ENCODE measurements at places on chromosomes 1 and 21.

DNA sequence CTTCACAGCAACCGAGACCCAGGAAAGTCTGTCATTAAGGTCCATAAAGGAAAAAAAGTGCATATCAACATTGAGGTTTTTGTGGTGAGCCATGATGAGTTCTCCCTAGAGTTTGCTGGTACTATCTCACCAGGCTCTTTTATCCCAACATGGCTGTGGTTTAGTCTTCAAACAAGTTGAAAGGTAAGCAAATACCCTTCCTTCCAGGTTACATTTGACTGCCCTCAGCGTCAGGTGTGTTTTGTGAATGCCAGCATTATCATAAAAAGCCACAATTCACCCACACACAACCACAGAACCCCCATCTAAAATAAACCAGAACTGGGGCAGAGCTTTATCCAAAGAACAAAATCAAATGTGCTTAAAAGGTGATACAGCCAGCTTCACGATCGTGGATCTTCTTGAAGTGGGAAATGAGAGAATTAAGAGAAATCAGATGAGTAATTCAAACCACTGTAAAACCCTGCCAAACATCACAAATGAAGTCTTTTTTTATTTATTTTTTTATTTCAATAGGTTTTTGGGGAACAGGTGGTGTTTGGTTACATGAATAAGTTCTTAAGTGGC lies 64.7 kb downstream of the SETD4 start:
- DNase-seq = no peak

DNA sequence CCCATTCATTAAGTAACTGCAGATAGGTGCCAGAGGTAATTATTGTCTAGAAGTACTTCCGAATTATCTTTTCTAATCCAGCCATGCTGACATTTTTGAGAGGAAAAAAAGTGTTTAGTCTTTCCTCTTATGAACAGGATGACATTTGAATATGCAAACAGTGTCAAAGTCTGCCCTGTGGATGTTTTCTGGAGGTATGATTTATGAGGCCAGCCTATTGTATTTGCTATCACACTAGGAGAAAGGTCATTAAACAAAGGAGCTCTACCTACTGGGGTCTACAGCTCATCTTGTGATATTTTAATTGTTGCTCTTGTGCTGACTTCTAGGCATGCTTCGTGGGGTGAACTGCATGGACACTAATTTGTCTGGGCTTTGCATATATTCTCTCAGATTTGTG lies 559.7 kb upstream of the CAMK1G start:
- no peak for DNase-seq

DNA sequence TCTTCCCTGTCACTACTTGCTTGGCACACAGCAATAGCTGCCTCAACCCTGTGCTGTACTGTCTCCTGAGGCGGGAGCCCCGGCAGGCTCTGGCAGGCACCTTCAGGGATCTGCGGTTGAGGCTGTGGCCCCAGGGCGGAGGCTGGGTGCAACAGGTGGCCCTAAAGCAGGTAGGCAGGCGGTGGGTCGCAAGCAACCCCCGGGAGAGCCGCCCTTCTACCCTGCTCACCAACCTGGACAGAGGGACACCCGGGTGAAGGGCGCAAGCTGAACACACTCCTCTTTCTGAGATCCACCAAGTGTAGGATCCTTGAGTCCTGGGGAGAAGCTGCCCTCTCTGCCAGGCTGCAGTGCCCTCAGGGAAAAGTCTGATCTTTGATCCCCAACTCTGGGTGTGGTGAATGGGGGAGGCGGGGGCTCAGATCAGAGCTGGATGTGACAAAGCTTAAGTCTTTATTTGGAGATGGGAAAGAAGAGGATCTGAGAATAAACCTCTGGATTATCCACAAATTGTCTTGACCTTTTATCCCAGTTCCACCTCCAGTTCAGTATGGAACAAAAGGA lies 1.2 kb downstream of the RXFP4 start:
- DNase-seq = no peak

DNA sequence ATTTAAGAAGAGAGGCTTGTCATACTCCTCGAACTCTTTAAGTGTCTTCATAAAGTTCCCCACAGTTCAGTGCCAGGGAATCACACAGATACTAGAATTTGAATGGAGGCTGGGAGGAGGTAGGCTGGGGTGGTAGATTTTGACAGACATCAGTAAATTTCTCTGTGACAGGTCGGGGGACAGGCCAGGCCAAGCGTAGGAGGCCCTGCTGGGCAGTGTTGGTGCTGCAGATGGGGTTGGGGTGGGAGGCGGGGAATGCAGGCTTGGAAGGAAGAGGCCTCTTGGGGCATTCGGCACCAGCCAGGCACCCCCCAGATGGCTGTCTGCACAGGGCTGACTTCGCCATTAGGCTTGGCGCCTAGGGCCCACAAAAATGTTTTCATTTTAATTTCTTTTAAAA lies 84.0 kb downstream of the MAN1C1 start:
- no peak for DNase-seq

GRCh38 chr1:55402142-55402541 lies 187.0 kb upstream of the USP24 start:
- DNase-seq = no peak

- no peak for DNase-seq
Observed at GRCh38 chr1:157157501-157158190, 19.5 kb upstream of the ETV3 start.

DNA sequence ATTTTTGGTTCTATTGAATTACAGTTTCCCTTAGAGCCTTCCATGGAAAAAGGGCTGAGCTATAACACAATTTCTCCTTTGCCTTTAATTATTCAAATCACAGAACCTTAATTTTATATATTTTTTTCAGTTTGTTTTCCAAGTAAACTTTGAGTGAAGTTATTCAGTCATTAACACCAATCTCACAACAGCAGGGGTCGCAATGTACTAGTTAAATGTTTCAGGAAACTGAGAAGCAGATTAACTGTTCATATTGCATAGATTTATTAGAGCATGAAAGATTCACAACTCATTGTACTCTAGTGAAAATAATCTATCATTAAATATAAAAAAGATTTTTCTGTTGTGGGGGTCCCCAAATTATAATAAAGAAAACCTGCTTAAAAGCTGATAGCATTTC lies 64.1 kb downstream of the KIFAP3 start:
- DNase-seq = no peak

- no peak for DNase-seq
Observed at GRCh38 chr1:96703186-96703585, 18.4 kb upstream of the PTBP2 start.

GRCh38 chr1:11682287-11682771 lies 1.4 kb upstream of the MAD2L2 start:
- no peak for DNase-seq

DNA sequence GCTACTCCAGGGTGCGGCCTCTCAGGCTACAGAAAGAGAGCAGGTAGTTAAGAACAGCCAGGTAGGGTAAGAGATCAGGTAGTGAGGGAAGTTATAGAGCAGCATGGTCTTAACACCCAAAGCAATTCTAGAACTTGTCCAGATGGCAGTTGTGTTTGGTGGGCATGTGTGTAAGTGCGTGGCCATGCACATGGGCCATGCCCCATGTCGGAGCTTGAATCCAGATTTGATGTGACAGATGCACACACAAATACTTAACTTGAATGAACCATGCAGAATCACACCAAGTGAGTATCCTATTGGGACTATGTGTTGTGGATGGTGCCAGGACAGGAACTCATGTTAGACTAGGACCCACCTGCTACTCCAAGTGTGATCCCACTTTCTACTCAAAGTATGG lies 145.7 kb upstream of the HMGB4 start:
- peak; percentile 54 for DNase-seq

DNA sequence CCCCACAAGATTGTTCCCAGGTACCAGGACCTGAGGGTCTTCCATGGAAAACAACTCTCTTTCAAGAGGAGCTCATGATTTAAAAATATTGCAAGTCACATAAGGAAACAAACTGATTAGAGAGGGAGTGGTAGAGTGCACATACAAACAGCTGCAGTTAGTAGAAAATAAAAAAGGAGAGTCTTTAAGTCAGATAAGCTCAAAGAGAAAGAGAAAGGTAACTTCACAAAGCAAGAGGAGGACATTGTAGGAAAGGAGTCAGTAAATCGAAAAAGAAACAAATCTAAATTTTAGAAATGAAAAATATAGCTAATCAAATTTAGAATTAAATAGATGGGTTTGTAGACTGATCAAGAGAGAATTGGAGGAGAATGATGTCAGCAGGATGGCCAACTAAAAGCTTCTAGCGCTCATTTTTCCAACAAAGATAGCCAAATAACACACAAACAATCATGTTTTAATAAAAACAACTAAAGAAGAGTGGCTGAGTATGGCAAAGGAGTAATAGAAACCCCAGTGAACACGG lies 86.1 kb upstream of the CD53 start:
- DNase-seq = no peak

DNA sequence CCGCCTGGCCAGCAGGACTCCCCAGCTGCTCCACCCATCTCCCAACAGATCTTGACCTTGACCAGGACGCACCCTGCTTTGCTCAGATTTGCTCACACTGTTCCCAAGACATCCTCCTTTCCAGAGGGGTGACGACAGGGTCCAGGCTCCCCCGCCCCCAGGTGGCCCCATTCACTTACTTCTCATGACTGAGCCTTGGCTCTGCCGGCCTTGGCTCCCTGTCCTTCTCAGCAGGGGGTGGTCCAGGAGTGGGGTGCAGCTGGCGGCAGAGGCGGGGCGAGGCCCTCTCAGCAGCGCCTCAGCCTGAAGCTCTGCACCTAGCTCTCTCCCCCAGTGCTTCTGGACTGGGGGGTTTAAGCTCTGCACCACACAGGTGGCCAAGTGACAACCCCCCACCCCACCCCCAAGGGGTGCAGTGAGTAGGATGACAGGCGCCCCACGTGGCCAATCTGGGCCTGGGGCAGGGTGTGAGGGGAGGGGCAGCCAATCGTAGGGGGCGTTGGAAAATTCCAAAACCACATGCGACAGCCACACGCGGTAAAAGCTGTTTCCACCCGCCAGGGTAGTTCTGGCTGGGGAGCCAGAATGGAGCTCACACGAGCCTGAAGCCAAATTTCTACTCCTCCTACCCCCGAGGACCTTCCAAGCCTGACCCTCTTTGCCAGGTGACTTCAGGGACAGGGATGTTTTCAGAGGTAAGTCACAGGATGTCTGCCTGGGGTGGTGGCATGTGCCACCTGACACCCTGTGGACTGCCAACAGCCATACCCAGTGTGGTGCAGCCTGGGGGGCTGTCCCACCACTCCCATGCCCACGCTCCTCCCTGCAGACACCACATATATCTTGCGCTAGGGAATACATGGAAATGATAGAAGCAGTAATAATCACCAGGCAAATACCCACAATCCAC lies 5.6 kb downstream of the RORC start:
- no peak for DNase-seq

- no peak for DNase-seq
Observed at GRCh38 chr1:163875200-163875926, 553.6 kb downstream of the NUF2 start.

- DNase-seq = no peak
Observed at GRCh38 chr1:42926879-42927242, 31.8 kb downstream of the SLC2A1 start.

DNA sequence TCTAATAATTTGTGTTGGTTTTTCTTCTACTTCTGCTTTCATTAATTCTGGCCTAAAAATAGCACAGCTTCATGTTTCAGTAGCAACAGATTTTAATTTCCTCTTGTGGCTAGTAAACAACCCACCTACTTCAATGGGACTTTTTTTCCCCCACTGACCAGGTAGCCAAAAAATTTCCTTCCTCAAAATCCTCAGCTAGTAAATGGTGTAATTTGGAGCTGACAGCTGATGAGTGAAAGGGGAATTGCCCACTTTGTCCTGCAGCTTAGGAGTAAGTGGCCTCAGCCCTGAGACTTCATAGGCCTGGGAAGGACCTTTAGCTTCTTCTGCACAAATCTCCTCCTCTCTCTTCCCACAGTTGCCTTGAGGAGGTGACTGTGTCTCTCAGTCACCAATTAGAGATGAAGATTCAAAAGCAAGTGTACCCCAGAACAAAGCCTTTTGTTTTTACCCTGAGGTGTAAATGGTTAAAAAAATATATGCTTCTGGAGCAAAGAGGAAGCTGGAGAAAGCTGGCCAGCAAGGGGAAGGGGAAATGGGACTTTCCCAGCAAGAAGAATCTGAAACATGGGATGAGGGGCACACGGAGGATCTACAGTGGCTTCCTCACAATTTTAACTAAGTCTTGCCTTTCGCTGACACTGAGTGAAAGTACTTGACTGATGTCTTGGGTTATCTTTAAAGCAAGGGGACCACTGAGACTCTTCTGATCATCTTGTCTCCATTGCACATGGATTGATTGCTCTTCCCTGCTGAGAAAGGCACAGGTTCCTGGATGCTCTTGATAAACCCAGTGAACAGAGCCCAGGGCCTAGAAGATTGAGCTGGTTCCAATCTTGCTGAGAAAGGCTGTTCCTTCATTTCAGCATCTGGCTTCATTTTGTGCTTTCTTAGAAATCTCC lies 35.8 kb upstream of the VCAM1 start:
- no peak for DNase-seq

DNA sequence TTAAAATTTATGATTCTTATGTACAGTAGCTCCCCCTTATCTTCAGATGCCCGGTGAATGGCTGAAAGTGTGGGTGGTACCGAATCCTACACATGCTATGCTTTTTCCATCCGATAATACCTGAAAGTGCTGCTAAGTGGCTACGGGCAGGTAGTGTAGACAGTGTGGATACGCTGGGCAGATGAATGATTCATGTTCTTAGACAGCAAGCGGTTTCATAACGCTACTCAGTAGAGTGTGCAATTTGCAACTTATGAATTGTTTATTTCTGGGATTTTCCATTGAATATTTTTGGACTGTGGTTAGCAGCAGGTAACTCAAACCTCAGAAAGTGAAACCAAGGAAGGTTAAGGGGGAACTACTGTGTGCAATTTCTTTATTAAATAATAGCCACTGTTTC lies 7.5 kb downstream of the PCP4 start:
- DNase-seq = no peak

DNA sequence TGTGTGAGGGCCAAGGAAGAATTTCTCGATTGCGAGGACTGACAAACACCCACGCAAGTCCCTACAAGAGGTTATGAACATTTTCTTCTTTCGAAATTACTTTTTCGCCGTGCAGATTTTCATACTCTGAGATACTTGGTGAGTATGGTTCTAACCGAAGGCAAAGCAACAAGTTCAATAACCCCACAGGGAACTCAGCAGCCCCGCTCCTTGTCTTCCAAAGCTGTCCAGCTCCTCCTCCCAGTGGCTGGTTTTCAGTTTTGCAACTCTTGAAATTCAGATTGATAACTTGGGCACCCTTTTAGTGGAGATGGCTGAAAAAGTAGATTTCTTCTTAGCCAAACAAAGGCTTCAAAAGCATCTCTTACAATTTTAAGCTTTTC lies 154.4 kb downstream of the SETD4 start:
- no peak for DNase-seq

DNA sequence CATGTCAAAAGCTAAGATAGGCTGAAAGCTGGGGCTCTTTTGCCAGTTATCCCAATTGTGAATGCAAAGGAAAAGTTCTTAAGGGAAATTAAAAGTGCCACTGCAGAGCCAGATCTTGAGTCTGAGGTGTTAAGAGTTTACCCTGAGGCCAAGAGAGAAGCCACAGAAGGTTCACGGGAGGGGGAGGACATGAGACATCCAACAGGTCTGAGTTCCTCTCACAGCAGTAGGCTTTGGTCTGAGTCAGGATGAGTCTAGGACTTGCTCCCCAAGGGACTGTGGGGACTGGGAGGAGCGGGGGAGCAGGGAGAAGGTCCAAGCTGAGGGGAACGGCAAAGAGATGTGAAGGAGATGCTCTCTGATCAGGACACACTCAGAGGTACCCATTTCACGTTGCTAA lies 411.2 kb upstream of the CAMK1G start:
- DNase-seq = no peak
